ENCODE measurements at places on chromosomes 12 and 14.

GRCh38 chr12:65798918-65799317 lies 25.4 kb upstream of the HMGA2 start:
- no peak for DNase-seq

- DNase-seq: peak; percentile 65
These were observed 20.5 kb upstream of the FAM181A start for GRCh38 chr14:93906341-93907329.

- no peak for DNase-seq
These were observed 131.0 kb upstream of the SRRM4 start for GRCh38 chr12:118850244-118850825.

DNA sequence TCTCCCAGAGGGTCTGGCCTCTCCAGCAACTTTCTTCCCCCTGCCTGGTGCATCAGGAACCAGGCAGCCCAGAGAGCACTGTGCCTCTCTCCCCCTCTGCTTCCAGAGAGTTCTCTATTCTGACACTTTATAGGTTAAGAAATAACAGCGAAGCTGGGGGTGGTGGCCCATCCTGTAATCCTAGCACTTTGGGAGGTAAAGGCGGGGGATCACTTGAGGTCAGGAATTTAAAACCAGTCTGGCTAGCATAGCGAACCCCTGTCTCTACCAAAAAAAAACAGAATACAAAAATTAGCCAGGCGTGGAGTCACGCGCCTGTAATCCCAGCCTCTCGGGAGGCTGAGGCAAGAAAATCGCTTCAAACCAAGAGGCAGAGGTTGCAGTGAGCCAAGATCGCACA lies 58.3 kb downstream of the ESRRB start:
- no peak for DNase-seq

DNA sequence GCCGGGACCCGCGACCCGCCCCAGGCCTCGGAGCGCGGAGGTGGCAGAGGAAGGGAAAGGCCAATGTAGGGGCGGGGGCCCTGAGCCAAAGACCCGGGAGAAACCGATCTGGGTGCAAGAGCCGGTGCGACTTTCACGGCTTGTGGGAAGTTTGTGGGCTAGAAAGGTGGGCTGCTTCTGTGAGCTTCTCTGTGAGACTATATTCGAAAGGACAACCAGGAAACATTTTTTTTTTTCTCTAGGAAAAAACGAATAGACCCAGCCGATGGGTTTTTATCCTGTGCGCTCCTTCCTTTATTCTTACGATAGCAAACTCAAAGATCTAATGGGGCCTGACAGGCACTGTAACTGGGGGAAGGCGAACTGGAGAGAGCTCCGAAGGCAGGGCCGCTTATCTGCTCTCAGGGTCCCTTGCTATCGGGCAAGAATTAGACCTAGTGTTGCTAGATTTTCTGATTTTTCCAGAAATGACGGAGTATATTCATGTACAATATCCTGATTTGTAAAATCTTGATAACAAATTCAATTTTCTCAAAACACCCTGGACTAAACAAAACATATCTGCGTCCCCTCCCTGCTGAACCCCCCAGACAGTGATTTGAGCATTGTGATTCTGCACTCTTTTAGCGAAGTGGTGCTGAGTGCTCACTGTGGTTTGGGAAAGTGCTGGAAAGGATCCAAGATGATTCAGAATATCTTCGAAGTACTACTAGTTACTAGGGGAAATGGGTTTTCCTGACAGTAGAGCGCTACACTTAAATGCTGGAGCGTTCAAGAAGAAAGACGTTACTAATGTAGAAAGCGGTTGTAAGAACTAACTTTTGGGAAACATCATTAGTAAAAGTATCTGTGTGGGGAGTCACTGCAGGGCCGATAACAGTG lies 563 bp upstream of the STXBP6 start:
- no peak for DNase-seq

- DNase-seq: no peak
These were observed 31.1 kb upstream of the TMEM179 start for GRCh38 chr14:104635717-104636116.

GRCh38 chr14:103735815-103736545 lies 20.4 kb downstream of the ZFYVE21 start:
- no peak for DNase-seq

- DNase-seq: no peak
These were observed 549.6 kb downstream of the DIO2 start for GRCh38 chr14:79661752-79662151.

DNA sequence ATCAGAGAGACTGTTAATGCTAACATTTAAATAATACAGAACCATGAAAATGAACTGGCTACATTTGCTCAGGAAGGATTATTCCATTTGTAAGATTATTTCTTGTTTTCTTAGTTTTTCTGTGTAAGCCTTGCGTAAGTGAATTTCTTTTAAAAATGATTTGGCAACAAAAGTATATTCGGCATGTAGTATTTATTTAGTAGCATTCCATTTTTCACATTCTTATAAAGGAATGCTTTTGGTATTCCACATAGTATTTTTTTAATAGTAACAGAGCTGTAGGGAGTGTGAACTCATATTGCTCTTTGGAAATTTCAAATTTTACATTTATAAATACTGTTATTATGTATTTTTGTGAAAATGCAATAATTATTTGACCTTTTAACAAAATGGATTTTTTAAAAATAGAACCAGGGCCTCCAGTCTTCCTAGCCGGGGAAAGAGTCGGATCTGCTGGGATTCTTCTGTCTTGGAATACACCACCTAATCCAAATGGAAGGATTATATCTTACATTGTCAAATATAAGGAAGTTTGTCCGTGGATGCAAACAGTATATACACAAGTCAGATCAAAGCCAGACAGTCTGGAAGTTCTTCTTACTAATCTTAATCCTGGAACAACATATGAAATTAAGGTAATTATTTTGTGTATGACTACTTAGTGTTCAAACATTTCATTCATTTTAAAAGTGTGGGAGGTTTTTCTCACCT lies 1.2 kb downstream of the PTPRQ start:
- no peak for DNase-seq

DNA sequence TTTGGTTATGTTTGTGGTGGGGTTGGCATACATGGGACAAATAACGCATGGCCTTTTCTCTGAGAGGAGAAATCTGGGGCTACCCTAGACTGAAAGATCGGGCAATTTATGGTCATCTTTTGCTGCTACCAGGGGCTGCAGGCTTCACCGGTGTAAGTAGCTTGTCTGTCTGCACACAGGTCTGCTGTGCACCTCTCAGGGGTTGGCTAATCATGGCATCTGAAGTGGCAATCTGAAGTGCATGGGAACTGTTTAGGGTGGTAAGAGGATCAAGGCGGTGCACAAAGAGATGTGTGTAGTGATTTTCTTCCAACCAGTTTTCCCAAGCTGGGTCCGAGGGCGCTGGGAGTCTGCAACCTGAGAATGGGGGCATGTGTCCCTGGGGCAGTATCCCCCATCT lies 141.3 kb downstream of the EMP1 start:
- no peak for DNase-seq

GRCh38 chr14:70398280-70398679 lies 18.6 kb downstream of the SYNJ2BP start:
- no peak for DNase-seq

GRCh38 chr14:65255583-65256461 lies 153.5 kb upstream of the MAX start:
- DNase-seq: no peak

DNA sequence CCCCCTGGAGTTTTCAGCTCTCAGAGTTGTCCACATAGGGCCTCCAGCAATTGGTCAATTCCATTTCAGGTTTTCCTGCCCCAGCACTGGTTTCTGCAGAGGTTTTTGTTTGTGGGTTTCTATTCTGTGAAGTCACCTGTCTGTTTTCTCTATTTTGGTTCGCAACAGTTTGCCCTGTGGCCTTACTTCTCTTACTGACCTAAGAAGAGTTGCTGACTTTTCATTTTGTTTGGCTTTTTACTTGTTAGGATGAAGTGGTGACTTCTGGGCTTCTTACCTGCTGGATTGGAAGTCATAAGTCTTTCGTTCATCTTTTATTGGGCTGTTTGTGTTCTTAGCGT lies 196.4 kb upstream of the PARP11 start:
- DNase-seq: no peak

GRCh38 chr12:30138483-30138882 lies 354.7 kb upstream of the TMTC1 start:
- DNase-seq: no peak

- DNase-seq: no peak
These were observed 48.9 kb upstream of the POC1B start for GRCh38 chr12:89574736-89575208.

- DNase-seq: no peak
These were observed 321.6 kb downstream of the ZFP36L1 start for GRCh38 chr14:68471029-68471963.

- DNase-seq: no peak
These were observed 408.0 kb downstream of the ZFP36L1 start for GRCh38 chr14:68384881-68385280.

DNA sequence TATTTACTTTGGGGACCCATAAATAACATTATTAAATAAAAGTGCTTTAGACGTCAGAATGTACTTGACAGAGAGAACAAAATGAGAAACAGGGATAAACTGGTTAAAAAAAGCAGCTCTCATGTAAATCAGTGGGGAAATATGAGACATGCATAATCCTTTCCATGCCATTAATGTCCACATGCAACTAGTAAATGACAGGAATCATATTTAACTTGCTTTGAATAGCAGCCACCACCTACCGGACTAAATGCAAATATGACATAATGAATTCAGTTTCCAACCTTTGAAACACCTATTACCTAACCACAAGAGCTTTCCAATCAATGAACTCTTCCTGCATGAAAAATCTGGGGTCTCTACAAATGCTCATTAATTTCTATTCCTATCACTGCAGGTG lies 19.6 kb downstream of the FGD6 start:
- DNase-seq: no peak

DNA sequence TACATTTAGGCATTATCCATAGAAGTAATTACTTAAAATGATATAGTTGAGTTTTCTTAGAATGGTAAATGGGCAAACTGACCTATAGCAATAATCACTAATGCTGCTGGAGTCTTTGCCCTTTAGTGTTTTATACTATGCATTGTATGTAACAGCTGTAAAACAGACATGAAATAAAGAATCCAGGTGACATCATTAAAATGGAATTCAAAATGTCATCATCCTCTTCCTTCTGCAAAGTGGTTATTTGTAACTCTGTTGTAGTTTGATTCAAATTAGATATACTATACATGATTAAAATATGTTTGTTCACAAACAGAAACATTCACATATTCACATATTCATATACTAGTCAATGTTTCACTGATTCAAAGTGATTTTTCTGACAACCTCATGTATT lies 598.8 kb downstream of the SLC16A7 start:
- no peak for DNase-seq

DNA sequence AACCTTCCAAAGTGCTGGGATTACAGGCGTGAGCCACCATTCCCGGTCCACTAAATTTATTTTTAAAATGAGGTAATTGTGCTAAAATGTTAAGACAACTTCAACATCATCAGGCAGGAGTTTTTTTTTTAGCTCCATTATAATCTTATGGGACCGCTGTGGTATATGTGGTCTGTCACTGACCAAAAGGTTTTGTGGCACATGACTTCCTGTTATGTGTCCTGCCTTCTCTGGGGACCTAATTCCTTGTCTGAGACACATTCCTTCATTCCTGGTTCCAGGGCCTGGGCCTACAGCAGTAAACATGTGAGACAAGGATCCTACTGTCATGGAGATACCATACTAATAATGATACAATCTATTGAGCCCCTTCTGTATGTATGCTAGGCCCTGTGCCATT lies 4.9 kb downstream of the TEX52 start:
- no peak for DNase-seq

- DNase-seq: no peak
These were observed 182.0 kb upstream of the NAV3 start for GRCh38 chr12:77648716-77649115.

DNA sequence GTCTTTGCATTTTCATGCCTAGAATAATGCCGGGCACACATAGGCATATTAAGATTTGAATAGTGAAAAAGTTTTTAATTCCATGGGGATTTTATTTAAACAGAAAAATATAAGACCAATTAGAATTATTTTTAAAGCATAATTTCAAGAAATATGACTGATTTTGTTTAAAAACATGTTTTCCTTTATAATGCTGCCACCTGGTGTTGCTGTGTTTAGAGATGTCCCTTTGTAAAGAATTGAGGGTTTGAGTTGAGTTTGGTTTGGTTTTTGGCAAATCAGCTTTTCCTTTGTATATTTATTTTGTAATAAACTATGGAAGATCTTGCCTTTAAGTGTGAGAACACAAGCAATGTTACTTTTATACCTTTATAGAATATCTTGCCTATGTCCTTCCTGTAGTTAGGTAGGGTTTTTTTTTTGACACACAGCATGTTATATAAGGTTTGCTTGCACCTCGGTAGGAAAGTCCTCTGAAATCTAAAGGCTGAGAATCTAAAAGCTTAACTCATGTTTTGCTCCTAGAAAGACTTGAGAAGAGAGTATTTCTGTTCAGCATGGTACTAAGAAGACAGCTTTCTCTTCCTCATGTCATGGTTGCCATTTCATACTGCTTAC lies 31.4 kb upstream of the SNAPC1 start:
- DNase-seq: no peak

DNA sequence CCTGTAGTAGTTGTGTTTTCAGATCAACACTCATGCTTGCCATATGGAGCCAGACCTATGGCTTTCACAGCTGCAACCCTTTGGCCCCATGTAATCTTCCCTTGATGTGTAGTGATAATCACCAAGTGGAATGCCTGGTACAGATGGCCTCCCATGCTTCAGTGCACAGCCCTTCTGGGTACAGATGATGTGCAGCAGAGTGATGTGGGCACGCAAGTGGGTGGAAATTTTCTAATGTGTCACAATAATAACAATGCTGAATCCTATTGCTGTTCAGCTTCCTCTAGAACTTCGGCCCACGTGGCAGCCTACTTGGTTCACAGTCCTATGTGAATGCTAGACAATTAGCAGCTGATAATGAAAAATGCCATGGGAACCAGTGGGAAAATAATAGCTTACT lies 188.1 kb downstream of the SNAPC1 start:
- DNase-seq: no peak

GRCh38 chr14:37819155-37820015 lies 224.0 kb downstream of the TTC6 start:
- DNase-seq: no peak

DNA sequence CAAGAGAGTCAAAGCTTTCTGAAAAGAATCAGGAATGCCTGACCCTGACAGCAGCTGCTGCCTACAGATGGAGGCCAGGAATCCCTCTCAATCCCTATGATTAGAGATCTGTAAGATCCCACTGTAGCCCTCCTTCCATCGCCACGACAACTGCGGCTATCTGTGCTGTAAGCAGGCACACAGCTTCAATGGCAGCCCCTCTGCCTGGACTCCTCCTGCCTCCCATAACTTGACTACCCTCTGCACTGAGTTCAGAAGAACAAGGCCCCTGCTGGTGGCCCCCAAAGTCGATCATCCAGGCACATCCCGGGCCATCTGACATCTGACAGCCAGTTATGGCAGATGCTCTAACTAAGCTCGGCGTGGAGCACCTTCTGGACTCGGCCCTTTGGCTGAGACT lies 2.9 kb downstream of the CLMN start:
- no peak for DNase-seq

GRCh38 chr12:45302621-45303369 lies 86.9 kb downstream of the ANO6 start:
- no peak for DNase-seq

- no peak for DNase-seq
These were observed 86.5 kb downstream of the FLRT2 start for GRCh38 chr14:85616386-85616885.

GRCh38 chr14:81535396-81536164 lies 1.9 kb upstream of the SEL1L start:
- no peak for DNase-seq
